ENCODE measurements at places on chromosomes 13 and 19. TPM values are rescaled to one million over a fixed set of nuclear protein-coding genes. Genes with fewer than 3 reads are reported as not detected.

Gene POLR2I
- total RNA-seq = 130 TPM

Gene PLEKHF1
- total RNA-seq = 27.8 TPM

Gene CEACAM7
- total RNA-seq = 0.16 TPM

Gene UNC13A
- total RNA-seq = 0.05 TPM

Gene PSG6
- not detected for total RNA-seq

Gene PEG3
- total RNA-seq = 10.0 TPM

Gene COX7A1
- total RNA-seq = 2,839 TPM

Gene CAPNS1
- 767 TPM for total RNA-seq

Gene SIGLEC5
- not detected for total RNA-seq

Gene BST2
- total RNA-seq = 42.2 TPM

Gene PCDH20
- 0.30 TPM for total RNA-seq

Gene SCN1B
- 52.8 TPM for total RNA-seq

Gene SPART
- 32.7 TPM for total RNA-seq

Gene HCN2
- total RNA-seq = 21.9 TPM

Gene SH2D3A
- total RNA-seq = 0.14 TPM

Gene HSD17B14
- 1.8 TPM for total RNA-seq

Gene PSG2
- total RNA-seq = not detected

Gene FGF21
- total RNA-seq = not detected

Gene IGLON5
- not detected for total RNA-seq

Gene C19orf33
- 1.6 TPM for total RNA-seq

Gene ENOX1
- total RNA-seq = 0.60 TPM

Gene LMTK3
- total RNA-seq = 1.1 TPM

Gene LYPD5
- 1.3 TPM for total RNA-seq

Gene SIGLEC9
- 1.7 TPM for total RNA-seq

Gene ATP7B
- 3.8 TPM for total RNA-seq

Gene S1PR4
- 0.60 TPM for total RNA-seq

Gene MISP
- not detected for total RNA-seq

Measured in left ventricle myocardium inferior (tissue), 1 donor.